Ecto neural progenitor cell (in vitro differentiated cells): ENCODE measurements at places on chromosomes 4 and X.

- peak; percentile 71 for DNase-seq
Observed at GRCh38 chr4:127400731-127401346, 231.9 kb upstream of the INTU start.

- peak; percentile 57 for DNase-seq
Observed at GRCh38 chr4:146981651-146982050, 36.0 kb upstream of the TTC29 start.

- DNase-seq = no peak
Observed at GRCh38 chrX:132406106-132406505, 82.7 kb downstream of the MBNL3 start.

GRCh38 chr4:151117371-151117962 is 18.0 kb downstream of the RPS3A start:
- peak; percentile 56 for DNase-seq

GRCh38 chr4:187236209-187236890 is 512.7 kb upstream of the FAT1 start:
- DNase-seq = no peak

- DNase-seq = no peak
Observed at GRCh38 chr4:94931626-94932025, 173.9 kb downstream of the BMPR1B start.

- no peak for DNase-seq
Observed at GRCh38 chr4:41485041-41485440, 52.9 kb upstream of the LIMCH1 start.

GRCh38 chr4:147071209-147071740 is 125.6 kb upstream of the TTC29 start:
- DNase-seq = no peak

DNA sequence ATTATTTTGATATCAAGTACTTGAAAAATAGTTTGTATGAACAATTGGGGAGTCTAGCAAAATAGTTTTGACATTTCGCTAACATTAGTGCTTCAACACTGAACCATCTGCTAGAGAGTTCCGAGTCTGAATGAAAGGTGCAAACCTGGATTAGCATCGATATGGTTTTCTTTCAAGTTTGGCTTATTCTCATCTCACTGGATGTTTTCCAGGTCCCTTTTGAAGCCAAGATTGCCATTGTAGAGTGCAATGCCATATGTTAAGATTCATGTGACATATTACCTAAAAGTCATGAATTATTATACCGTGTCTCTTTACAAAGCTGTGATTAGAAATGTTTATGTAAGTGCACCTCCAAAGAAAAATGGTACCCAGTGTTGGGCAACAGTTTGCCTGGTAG is 36.8 kb upstream of the NAA11 start:
- DNase-seq = no peak

GRCh38 chrX:149829751-149830191 is 48.0 kb downstream of the MAGEA9 start:
- DNase-seq = no peak

DNA sequence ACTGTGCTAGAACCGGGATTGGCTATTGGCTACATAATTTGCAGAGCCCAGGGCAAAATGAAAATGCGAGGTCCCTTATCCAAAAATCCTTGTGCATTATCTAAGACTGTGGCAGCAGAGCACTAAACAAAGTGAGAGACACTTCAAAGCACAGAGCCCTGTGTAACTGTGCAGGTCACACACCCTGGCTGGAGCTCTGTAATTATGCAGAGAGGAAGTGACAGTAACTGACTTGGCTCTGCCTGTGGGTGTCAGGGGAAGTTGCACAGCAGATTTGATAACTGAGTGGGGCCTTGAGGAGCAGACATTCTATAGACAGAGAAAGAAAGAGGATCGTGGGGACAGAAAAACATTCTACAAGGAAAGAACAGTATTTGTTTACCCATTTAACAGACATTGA is 173.5 kb upstream of the FMR1 start:
- DNase-seq = no peak

DNA sequence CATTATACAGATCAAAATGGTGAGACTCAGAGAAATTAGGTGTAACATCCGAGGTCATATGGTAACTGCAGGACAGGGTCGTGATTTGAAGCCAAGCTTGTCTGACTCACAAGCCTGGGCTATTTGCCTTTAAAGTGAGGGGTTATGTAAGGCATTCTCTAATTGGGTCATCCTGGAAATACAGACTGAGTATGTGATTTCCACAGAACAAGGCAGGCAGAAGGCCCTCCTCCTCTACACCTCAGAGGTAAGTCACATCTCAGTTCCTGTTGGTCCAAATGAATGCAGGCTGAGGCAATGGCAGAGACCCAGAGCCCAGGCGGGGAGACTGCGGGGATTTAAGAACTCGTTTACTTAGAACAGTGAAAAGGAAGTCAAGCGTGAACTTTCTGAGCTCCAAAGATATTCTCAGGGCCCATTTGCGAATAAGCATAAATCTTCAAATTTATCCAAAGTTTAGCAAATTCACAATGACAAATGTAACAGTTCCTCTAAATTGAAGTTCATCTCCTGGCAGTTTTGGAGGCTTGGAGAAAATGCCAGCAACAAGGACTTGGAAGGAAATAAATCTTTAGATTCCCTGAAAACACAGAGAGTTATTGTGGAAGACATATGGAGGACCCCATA is 153.3 kb downstream of the LDB2 start:
- no peak for DNase-seq
